Stimulated activated CD4-positive, alpha-beta T cell treated with anti-CD3 and anti-CD28 coated beads, Interleukin-4, amount 100 ng/mL, for 48 hours (primary cell): ENCODE measurements at places on chromosomes 7 and 10.

GRCh38 chr10:114259824-114260223, 20.8 kb downstream of the VWA2 start:
- DNase-seq: no peak

DNA sequence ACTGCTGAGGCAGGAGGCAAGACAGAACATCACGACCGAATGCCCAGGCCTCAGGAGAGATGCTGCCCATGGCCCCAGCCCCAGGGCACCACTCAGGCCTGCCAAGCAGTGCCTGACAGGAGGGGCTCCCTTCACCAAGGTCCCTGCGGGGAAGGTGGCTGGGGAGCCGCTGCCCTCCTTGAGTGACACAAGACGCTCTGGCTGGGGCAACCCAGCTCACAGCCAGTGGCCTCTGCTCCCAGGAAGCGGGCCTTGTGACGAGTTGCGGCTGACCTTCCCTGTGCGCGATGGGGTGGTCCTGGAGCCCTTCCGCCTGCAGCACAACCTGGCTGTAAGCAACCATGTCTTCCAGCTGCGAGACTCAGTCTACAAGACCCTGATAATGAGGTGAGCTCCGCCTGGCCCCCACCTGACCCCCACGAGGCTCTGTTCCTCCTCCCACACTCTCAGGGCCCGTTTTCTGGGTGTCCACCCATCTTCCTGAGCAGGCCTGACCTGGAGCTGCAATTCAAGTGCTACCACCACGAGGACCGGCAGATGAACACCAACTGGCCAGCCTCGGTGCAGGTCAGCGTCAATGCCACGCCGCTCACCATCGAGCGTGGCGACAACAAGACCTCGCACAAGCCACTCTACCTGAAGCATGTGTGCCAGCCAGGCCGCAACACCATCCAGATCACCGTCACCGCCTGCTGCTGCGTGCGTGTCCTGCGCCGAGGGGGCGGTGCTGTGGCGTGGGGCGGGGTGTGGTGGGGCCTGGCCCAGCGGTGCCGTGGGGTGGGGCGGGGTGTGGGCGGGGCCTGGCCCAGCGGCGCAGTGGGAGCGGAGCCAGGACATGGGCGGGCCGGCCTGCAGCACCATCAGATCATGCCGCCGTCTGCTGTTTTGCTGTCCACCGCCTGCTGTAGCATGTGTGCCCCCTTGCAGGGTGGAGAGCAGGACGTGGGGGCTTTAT, 12.8 kb downstream of the ZMIZ2 start:
- DNase-seq: no peak

DNA sequence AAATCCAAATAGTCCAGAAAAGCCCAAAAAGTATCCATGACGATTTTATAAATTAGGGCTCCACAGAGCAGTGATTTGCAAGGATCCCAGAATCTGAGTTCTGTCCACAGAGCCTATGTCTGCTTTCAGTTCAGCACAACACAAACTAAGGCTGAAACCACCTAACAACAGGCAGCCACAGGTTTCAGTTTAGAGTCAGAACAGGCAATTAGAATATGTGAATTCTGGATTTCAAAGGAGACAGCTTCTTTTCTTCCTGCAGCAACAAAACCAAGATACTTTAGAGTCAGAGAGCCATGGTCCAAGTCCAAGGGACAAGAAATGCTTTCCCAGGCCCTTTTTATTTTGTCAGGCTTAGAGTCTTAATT, 23.6 kb downstream of the IFIT3 start:
- DNase-seq: no peak

- DNase-seq: no peak
Measured at GRCh38 chr10:91319336-91319735, 90.8 kb upstream of the HECTD2 start.

GRCh38 chr10:48794074-48794473, 109.4 kb downstream of the WDFY4 start:
- no peak for DNase-seq

DNA sequence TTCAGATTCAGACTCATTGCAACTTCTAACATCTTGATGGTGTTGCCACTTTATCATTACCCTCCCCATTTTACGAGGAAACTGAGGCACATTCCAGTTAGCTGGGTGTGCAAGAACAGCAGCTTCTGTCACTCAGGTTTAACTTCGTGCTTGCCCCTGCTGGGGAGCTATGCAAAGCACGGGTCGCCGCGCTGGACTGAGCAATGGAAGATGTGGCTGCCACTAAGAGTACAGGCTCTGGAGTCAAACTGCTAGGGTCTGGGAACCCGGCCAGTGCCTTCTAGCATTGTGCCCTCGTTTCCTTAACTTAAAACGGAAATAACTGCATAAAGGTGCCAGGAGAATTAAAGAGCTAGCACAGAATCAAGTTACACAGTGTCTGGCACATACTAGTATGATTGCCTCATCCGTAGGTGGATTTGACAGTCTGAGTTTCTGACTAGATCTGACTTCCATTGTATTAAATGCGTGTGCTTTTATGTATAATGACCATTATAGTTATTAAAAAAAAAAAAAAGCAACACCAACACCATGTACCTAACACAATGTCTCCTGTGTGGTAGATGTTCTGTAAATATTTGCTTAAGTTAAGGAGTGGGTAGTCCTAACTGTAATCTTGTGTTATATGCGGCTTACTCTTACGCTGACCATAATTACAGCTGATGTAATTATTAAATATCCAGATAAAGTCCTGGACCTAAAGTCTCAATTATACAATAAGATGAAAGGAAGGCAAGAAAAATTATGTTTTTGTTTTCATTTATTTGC, 842 bp downstream of the ZNF22 start:
- peak; percentile 37 for DNase-seq

- DNase-seq: no peak
Measured at GRCh38 chr7:29866490-29866930, 60.2 kb downstream of the WIPF3 start.

DNA sequence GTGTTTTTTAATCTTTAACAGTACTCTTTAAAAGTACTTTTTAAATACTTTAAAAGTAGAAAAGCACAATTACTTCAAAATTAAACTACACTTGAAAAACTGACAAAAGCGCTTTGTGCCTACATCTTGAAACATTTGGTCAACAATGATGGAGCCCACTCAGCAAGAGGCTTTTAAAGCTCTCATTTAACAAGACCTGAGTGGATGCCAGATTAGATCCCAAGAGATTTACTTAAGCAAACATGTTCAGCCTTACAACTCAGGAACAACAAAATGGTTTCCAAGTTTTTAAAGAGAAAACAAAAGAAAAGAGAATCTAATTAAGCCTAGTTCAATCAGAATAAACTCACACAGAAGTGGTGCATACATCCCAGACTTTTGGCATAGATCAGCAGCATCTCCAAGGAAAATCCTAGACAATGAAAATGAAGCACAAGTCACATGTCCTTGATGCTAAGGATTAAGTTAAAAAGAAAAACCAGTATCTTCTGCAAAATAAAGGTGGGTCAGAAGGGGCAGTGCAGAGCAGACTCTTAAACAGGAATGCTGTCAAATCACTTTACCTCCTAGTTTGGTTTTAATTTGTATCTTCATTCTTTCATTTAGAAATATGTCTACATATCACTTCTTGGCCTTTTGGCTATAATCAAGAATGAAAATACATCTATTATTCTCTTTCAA, 26.2 kb downstream of the HIBADH start:
- DNase-seq: no peak

DNA sequence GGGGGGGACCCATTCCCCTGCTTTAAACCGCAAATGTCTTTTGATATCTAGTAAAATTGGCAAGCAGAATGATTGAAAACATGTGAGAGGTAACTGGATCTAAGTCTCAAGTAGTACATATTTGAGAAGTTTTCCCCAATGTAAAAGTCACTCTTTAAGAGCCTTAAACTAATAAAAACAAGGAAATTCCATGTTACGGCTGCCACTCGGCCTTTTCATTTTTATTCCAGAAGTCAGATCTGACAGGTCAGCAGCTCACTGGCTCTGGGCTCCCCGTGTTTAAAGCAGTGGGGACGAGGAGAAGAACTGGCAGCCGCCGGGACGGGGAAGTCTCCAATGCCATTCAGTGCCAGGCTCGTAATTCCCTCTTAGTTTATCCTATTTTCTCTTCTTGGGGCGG, 80.7 kb downstream of the CUX1 start:
- no peak for DNase-seq

DNA sequence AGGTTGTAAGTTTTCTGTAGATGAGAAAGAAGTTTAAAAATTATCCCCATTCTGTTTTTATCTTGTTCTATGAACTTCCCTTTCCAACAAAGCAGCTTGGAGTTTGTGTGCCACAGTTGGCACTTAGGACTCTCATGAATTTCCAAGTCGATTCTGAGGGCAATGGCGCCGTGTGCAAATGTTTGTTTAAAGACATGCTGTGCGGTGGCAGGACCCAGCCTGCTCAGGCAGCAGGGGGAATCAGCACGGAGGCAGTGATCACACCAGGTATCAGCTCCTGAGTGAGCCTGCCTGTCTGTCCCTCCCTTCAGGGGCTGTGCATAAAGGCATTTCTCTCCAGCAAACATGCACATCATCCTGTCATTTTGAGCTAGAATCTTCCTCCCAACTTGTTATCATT, 109.8 kb upstream of the WDR11 start:
- DNase-seq: no peak

- DNase-seq: no peak
Measured at GRCh38 chr7:86629-87028, 105.7 kb upstream of the FAM20C start.

DNA sequence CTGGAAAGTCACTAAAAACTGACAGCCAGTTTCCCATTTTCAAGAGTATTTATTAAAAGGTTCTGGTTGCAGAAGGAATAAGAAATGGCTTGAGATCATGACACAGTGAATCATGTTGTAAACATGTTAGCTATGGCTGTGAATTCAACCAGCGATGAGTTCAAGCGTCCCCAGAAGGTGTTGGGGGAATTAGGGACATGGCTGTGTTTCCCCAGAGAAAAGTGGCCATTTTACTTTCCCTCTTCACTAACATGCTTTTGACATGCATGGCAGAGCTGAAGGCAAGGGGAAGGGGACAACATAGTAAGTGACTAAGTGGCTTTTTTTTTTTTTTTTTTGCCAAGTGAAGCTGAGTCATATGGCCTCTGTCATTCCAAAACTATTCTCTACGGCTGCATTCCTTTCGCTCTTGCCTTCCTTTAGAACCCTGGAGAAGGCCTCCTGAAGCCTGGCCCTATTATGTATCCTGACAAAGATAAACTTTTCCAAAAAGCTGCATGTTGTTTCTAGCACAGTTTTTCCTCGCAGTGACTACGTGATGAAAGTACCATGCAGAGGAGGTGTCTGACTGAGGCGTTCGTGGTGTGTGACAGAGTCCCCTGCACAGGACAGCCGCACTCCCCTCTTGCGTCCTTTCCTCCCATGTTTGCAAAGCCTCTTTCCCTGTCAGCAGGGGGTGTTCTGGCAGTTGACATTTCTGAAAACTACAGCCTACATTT, 46.9 kb downstream of the EGFR start:
- DNase-seq: no peak

DNA sequence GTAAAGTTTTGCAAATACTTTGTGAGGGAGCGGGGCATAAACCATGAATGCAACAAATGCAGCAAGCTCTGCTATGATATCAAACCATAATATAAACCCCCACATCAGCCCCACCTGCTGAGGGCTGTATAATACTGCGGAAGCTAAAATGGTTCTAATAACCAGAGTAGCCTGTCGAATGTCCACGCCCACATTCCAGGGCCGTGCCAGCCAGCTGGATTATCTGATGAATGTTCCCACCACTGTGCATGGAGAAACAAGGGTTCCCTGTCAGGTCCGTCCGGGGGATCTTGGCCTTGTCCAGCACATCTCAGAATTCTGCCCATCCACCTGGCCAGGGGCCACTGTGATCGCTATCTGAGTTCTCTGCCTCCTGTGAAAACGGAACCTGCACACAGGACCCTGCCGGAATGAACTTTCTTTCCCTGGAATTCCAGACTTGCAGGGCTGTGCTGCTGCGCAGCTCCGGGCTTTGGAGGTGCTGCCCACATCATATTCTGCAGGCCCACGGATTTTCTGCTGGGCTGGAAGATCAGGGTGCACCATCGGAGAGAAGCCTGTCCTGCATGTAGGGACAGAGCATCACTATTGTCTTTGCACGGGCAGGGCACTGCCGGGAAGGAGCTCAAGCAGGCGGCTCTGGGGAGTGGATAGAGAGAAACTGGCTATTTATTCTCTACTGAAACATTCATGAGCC, 77.0 kb upstream of the GNA12 start:
- DNase-seq: no peak

- no peak for DNase-seq
Measured at GRCh38 chr10:96133135-96133534, 3.0 kb downstream of the ZNF518A start.

DNA sequence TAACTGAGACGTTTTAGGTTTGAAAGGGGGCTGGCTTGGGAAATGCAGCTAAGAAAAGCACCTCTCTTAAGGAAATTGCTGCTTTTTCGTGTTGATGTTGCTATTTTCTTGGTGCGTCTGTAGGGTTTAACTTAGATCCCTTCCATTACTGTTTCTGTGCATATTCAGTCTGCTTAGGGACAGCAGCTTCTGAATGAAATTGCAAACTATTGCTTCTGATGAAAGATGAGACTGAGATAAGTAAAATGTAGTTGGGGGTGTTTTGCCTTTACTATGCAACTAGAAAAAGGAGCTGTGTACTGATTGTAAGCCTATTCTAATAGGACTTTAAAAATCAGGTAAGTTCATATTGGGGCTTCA, 772 bp downstream of the HDAC9 start:
- DNase-seq: no peak

DNA sequence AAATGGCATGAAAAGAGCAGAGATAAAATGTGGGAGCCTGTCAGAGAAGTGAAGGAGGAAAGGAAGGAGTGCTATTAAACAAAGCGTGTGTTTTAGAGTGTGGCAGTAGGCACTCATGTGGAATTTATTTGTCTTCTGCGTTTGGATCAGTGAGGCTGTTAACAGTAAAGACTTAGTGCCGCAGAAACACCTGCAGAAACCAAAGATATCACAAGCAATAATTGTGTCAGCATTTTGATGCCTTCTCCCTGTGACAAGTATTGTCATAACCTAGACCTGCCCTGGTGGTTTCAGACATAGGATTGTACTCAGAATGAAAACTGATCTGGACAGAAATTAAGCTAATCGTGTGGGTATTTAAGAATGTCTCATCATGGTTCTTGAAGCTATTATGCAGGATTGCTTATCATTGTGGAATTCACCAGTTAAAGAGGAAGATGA, 191.0 kb downstream of the CAMK1D start:
- DNase-seq: no peak

- DNase-seq: no peak
Measured at GRCh38 chr7:140200061-140200989, 23.5 kb upstream of the KDM7A start.

- no peak for DNase-seq
Measured at GRCh38 chr7:130274296-130274695, 7.6 kb downstream of the CPA2 start.

DNA sequence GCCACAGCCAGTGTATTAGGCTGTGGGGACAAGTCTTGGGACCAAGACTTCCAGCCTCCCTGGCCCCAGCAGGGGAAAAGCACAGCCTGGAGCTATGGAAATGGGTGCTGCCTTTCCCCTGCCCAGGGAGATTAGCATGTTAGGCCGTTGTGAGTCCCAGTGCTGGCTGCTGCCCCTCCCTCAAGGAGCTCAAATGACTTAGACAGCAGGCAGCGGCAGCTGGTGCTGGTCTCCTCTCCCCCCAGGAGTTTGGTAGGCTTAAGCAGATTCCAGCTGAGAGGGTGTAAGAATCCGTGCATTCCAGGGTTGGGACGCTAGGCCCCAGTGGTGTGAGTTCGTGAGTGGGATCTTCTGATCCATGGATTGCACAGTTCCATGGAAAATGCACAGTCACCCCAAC, 301.5 kb upstream of the PHF14 start:
- DNase-seq: no peak
